PC-3 (cell line): ENCODE measurements at places on chromosomes 3 and 15.

DNA sequence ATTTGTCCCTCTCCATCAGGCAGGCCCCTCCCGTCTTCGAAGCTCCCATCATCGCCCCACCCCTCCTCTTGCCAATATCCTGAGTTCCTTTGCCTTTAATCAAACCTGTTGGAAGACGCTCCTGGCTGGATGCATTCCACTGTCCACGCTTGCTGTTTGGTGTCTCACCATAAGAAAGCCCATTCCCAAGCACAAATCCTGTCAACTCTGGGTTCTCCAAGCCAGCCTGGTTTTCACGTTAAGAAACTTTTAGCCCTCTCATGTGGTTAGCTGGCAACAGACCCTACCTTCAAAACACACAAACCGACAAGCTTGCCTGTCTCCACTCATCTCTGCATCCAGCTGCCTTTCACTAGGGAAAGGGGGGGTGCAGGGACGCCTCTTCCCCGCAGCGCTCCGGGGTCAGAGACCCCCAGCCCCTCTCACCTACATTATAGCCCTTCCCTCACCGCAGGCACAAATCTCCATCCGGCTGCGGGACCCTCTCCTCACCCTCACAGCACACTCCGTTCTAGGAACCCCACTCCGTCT is 1.1 kb downstream of the GORASP1 start:
- DNase-seq: peak; percentile 46

GRCh38 chr3:81863756-81864155 is 102.3 kb upstream of the GBE1 start:
- DNase-seq: no peak

- no peak for DNase-seq
Measured at GRCh38 chr3:192867645-192868044, 50.0 kb downstream of the MB21D2 start.

GRCh38 chr3:59085976-59086375 is 36.2 kb upstream of the CFAP20DC start:
- peak; percentile 58 for DNase-seq

DNA sequence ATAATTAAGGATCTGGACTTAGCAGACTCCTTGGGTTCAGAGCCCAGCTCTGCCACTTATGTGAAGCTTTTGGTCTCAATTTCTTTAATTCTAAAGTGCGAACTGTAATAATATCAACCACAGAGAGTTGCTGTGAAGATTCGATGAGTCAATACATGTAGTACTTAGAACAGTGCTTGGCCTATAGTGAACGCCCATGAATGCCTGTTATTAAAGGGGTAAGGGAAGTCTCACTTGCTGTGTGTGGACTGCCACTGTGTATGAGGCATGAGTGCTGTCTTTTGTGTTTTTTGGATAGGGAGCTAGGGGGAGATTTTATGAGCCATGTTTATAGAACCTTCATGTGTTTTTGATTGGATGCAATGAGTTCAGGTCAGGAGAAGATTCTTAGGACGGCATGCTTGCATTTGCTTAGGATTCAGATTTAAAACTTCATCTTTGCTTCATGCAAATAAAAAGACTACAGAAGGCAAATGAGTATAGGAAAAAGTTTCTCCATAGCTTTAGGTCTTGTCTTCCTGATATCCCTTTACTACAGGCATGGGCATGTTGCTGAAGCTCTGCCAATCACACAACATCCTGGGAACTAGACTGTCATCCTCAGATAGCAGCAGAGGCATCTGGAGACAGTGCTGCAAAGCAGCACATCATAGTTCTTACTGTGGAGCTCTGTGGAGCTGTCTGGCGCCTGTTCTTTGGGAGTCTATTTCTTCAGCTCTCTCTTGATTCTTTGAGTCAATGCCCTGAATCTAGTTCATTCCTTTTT is 50.0 kb downstream of the PLS1 start:
- no peak for DNase-seq

- DNase-seq: peak; percentile 75
Measured at GRCh38 chr3:102512734-102513504, 78.1 kb downstream of the ZPLD1 start.

- no peak for DNase-seq
Measured at GRCh38 chr3:183635107-183635430, 354 bp upstream of the KLHL24 start.

DNA sequence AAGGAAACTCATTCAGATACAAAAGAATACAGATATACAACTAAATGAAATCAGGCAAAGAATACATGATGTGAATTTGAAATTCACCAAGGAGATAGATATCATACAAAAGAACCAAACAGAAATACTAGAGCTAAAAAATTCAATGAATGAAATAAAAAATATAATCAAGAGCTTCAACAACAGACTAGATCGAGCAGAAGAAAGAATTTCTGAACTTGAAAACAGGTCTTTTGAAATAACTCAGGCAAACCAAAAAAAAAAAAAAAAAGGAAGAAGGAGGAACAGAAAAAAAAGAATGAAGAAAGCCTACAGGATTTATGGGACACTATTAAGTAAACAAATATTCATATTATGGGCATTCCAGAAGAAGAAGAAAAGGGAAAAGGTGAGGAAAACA is 137.8 kb downstream of the DMXL2 start:
- DNase-seq: no peak

DNA sequence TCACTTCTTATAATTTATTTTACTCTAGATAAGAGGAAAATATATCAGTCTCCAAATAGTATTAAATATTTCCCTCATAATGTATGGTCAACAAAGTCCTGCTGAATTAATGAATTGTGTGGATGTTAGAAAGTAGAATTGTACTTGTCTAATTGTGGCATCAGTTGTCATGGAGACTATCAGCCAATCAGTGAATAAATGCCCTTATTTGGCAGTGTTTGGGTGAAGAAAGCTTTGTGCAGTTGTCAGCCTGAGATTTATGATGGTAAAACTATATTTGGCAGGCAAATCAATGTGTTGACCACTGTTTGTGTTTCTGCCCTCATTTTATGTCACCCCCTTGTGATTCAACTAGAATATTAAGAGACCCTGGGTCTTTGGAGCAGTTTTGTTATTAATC is 293.6 kb upstream of the MDFIC2 start:
- DNase-seq: no peak
